ENCODE measurements at places on chromosomes 3 and 15.

- no peak for DNase-seq
These were observed 508.2 kb upstream of the TGFBR2 start for GRCh38 chr3:30098243-30098642.

DNA sequence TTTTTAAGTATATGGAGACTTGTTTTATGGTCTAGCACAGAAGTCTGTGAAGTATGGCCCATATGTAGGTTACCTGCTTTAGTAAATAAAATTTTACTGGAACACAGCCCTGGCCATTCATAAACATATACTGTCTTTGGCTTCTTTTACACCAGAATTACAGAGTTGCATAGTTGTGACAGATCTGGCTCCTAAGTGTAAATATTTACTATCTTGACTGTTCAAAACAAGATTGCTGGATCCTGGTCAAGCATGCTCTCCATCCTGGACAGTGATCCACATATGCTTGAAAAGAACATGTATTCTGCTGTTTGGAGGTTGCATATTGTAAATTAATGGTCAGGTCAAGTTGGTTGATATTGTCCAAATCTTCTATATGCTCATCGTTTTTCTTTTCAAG lies 57.9 kb downstream of the STT3B start:
- DNase-seq = no peak

GRCh38 chr3:50819882-50820281 lies 145.2 kb downstream of the DOCK3 start:
- DNase-seq = no peak

DNA sequence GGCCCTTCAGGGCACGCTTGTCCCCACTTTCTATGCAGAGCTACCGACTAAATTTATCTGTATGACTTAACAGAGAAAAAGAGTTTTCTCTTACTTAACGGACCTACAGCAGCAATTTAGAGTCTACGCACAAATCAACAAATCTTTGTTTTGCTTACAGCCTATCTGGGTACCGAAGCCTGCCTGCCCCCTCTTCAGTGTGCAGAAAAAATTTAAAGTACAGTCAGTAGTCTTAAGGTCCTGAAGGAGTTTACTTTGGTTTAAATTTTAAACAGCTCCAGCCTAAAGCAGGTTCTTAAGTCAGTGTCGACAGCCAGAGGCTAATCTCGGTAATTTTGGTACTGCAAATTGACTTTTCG lies 570 bp downstream of the SACM1L start:
- DNase-seq = no peak

DNA sequence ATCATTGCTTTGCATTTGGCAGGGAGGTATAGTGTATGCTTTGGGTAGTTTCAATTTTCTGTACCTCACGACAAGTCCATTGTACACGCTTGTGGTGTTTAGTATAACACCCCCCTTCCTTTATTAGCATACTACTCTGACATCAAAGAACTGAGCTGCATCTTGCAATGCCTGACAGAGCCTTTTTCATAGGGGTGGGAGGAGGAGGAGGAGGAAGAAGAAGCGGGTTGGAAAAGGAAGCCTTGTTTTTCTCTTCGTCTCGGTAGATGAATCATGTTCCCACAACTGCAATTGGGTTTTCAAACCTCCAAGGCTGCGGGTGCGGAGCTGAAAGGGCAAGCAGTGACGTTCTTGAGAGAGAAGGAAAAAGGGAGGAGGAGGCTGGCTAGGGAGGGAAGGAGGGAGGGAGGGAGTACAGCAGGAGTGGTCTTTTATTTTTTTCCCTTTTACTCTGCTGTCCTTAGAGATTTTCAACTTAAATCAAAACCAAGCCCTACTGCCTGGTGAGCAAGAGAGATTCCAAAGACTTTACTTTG lies 175.7 kb downstream of the KLHL25 start:
- DNase-seq = peak; percentile 66

- DNase-seq = no peak
These were observed 245.1 kb upstream of the LRTM1 start for GRCh38 chr3:55172913-55173312.

- no peak for DNase-seq
These were observed 37.6 kb upstream of the SLC22A13 start for GRCh38 chr3:38227989-38228388.

- DNase-seq = peak; percentile 95
These were observed 138.8 kb upstream of the HACD2 start for GRCh38 chr3:123723522-123724168.

DNA sequence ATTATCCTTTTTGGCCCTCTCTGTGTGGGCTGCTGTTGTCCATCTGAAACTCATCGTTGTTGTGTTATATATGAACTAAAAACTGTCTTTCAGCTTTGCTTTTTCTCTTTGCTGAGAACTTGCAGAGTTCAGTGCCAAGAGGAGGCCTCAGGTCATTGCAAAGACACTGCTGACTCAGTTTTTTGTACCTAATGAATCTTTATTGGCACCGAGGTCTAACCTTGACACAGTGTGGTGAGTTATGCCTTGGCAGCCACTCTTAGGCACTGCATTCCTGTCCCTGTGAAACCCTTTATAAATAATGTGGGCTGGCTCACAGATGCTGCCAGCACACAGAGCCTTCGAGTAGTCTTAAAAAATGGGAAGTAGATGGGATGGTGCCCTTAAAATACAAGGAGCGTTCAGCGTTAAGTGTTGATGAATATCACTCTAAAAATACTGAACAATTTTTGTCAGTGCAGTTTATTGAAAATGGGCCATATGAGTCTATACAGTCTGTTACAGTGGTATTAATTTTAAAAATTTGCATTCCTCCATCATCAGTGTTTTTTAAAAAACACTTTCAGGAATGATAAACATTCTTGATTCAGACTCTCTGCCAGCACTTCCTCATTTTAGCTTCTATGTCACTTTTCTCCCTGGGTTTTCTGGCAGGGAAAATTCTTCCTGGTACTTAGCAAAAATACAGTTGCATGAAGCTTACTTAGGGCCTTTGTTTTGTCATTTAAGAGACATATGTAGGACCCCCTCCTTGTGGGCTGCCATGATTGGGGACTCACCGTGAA lies 234.1 kb downstream of the CACNA2D3 start:
- DNase-seq = peak; percentile 48

DNA sequence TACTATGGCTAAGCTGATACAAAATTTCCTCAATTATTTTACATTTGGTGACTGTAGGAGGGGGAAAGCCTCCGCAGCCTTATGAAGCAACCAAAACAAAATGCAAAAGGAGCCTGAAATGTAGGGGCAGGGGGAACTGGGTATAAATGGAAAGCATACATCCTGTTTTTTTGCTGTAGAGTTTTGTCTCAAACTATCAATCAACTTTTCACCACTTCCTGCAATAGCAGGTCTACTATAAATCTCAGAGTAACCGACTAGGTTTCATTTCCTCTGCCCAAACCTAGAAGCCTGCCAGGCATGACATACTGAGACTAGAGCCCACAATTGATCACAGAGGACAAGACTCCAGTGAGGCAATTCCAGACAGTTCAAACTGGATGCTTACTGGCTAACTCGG lies 91.3 kb downstream of the SHQ1 start:
- DNase-seq = peak; percentile 47

DNA sequence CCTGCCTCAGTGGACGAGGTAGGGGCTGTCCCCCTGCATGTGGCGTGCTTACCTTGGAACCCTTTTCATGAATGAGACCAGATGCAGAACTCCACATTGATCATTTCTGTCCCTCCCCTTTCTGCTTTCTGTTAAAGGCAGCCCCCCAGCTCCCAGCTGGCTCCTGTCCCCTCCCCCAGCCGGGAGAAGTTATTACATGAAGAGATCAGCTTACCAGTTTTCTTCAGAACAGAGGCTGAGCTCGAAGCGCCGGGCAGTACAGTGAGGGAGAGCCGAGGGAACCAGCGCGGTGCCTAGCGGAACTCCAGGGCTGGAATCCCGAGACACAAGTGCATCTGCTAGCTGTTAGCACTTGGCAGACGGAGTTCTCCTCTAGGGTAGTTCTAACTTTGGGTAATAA lies 263.3 kb upstream of the NR2E3 start:
- DNase-seq = no peak

DNA sequence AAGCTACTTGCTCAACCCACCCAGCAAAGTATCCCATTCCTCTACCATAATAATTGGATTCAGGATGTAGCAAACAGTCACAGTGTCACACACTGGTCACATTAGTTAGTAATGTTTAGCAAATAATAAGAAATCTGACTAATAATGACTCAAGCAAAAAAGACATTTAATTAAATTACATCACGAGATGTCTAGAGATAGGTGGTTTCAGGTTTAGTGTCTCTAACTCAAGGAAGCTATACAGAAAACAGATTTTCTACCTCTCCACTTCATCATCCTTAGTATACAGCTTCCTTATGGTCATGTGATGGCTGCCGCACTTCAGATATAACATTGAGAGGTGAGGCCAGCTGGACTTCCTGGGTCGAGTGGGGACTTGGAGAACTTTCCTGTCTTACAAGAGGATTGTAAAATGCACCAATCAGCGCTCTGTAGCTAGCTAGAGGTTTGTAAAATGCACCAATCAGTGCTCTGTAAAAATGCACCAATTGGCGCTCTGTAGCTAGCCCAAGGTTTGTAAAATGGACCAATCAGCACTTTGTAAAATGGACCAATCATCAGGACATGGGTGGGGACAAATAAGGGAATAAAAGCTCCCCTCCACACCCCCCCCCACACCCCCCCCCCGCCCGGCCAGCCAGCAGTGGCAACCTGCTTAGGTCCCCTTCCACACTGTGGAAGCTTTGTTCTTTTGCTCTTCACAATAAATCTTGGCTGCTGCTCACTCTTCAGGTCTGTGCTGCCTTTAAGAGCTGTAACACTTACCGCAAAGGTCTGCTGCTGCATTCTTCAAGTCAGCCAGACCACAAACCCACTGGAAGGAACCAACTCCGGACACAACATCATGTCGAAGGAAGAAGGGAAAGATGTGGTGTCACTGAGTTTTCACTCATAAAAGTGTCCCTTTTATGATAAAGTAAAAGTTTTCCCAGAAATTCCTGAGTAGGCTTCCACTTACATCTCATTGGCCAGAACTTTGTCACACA lies 24.9 kb upstream of the ARPIN start:
- no peak for DNase-seq

- no peak for DNase-seq
These were observed 6.2 kb downstream of the RPL32 start for GRCh38 chr3:12835052-12835665.

DNA sequence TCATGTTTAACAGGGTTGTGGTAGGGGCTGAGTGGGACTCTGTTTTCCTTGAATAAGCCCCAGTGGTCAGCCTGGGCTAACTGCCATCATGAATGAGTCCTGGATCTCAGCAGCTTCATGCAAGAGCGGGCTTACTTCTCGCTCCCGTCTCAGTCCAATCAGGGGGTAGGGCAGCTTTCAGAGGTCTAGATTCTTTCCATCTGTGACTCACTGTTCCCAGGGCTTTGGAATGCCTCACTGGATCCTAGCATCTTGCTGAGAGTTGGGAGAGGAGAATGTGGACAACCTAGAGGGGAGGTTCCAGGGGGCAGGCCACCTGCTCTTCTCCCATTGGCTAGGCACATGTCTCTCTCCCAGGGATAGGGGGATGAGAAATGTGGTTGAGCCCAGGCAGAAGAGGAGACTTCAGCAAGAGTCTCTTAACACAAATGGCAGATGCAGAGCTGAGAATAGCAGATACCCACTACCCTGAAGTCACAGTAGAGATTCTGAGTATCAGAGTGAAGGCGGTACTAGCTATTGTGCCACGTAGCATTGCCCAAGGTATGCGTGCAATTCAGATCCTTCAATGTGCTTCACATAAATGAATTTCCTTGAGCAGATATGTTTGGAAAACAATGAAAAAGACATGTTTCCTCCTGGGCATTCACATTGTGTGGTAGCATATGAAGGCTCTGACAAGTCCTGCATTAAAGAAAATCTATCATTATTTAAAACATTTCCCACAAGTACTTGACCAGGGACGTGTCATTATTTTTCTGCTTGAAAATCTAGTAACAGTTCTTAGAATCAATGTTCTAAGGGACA lies 257.7 kb upstream of the PROK2 start:
- no peak for DNase-seq

GRCh38 chr3:79418855-79419621 lies 348.8 kb downstream of the ROBO1 start:
- DNase-seq = no peak

- DNase-seq = no peak
These were observed 21.7 kb downstream of the MELTF start for GRCh38 chr3:197007953-197008352.

GRCh38 chr3:132660052-132660810 lies at the start of gene UBA5:
TSS of gene UBA5 (plus strand) at chr3:132660329. CDS start at chr3:132660538, 209 bp downstream.
- DNase-seq = peak; percentile 79

- peak; percentile 91 for DNase-seq
These were observed 3.0 kb upstream of the MAP1A start for GRCh38 chr15:43514241-43515057.

- no peak for DNase-seq
These were observed 29.3 kb downstream of the ZNF710 start for GRCh38 chr15:90030376-90030775.

DNA sequence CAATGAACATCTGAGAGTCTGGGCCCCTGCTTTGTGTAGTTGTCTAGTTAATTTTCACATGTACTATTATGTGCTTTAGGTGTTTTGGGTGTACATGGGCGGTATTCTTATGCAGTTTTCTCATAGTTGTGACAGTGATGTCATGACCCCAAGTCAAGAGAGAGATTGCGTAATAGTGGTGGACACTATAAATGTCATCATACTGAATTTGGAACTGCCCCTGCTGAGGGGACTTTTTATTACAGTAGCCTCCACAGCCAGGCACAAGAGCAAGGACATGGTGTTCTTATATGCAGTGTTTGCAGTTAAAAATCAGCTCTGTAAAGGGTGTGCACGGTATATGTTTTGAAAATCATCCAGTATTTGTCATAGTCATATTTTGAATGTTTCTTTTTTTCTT lies 29.5 kb downstream of the ABHD2 start:
- DNase-seq = no peak

DNA sequence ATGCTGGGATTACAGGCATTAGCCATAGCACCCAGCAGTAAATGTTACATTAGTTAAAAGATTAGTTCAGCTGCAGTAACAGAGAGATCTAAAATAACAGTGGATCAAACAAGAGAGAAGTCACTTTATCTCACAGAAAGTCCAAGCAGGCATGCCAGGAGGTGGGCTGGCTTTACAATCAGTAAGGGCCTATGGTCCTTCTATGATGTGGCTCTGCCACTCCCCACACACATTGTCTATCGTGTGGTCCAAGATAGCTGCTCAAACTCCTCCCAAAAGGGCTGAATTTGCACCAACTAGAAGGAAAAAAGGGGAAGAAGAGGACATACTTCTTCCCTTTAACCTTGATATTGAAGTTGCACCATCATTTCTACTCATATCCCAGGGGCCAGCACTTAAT lies 4.6 kb upstream of the RUVBL1 start:
- no peak for DNase-seq

GRCh38 chr3:127915115-127915936 lies at the start of gene KBTBD12:
TSS of gene KBTBD12 (plus strand) at chr3:127915232. CDS start at chr3:127923062, 7,830 bp downstream.
- no peak for DNase-seq

DNA sequence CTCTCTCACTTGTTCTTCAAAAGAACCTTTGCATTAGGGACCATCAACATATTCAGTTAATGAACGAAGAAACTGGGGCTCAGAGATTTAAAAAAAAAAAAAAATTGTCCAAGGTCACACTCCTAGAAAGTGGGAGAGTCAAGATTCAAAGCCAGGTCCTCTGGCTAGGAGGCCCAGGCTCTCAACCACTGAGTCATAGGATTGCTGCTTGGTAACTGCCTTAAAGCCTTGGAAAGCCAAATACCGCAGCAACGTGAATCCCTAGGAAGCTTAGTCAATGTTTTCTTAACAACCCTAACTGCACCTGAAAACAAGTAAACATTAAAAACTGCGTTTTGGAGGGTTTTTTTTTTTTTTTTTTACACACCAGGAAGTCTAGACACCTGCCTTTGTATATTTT lies 156.8 kb downstream of the WNT5A start:
- no peak for DNase-seq
